Transverse colon (tissue), 4 donors: ENCODE measurements at places on chromosomes 6 and 20. TPM values are rescaled to one million over a fixed set of nuclear protein-coding genes. Genes with fewer than 3 reads are reported as not detected.

Gene TSHZ2
- total RNA-seq = 1.9 TPM

GRCh38 chr20:14193443-14193842 is 144.0 kb downstream of the FLRT3 start:
- no peak overlapping the region for H3K4me3 ChIP-seq
- no peaks in the 10 kb centered on the region for H3K36me3 ChIP-seq
- no peaks in the 10 kb centered on the region for H3K27me3 ChIP-seq
- H3K4me1 ChIP-seq = no peaks in the 10 kb centered on the region
- H3K27ac ChIP-seq = no peak overlapping the region
- no peak for DNase-seq

GRCh38 chr20:21493049-21493448 is 20.8 kb downstream of the NKX2-2 start:
- H3K4me3 ChIP-seq = no peak overlapping the region
- no peak for DNase-seq
- H3K4me1 ChIP-seq = no peaks in the 10 kb centered on the region
- H3K36me3 ChIP-seq = no peaks in the 10 kb centered on the region

DNA sequence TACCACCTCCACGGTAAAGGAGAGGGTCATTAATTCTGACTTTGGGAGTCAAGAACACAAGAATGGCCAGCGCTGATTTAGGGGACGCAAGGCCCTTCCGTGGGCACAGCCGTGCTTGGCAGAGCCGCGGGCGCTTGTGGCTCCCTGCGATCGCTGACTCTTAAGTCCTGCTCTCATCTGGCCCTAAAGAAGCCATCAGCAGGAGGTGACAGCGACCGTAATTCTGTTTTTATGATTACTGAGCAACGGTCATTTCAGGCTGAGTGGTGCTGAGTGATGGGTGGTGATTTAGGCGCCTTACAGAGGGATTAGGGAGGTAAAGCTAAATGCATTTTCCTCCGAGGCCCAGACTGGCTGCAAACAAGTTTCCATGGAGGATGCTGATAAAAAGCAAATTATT is 364.6 kb upstream of the SULF2 start:
- H3K36me3 ChIP-seq = no peaks in the 10 kb centered on the region
- no peaks in the 10 kb centered on the region for H3K4me1 ChIP-seq
- H3K27ac ChIP-seq = no peak overlapping the region
- no peak for DNase-seq
- no peaks in the 10 kb centered on the region for H3K27me3 ChIP-seq
- H3K4me3 ChIP-seq = no peak overlapping the region

DNA sequence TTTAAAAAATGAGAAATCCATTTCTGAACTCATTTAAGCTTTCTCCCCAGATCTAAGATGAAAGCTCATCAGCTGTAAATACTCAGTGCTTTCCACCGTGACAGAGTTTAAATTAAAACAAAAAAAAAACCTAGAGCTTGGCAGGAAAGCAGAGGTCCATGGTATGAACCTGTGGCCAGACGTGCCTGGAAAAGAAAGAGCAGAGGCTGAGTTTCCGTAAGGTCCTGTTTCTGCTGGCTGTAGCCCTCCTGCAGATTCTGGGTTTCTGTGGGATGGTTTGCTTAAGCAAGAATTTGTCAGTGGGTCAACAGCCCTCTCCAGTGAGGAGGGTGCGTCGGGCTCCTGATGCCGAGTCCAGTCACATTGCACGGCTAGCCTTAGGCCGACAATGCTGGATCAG is 383.2 kb downstream of the SAMD5 start:
- H3K36me3 ChIP-seq = no peaks in the 10 kb centered on the region
- no peaks in the 10 kb centered on the region for H3K4me1 ChIP-seq
- no peak overlapping the region for H3K4me3 ChIP-seq
- no peak overlapping the region for H3K27ac ChIP-seq
- H3K27me3 ChIP-seq = no peaks in the 10 kb centered on the region
- DNase-seq = no peak
